Stimulated activated naive CD8-positive, alpha-beta T cell treated with anti-CD3 and anti-CD28 coated beads, Interleukin-15, Interleukin-2, amounts not matched to agents 100 U/mL and 50 U/mL, for 24 hours (primary cell): ENCODE measurements at places on chromosomes 13 and 19.

DNA sequence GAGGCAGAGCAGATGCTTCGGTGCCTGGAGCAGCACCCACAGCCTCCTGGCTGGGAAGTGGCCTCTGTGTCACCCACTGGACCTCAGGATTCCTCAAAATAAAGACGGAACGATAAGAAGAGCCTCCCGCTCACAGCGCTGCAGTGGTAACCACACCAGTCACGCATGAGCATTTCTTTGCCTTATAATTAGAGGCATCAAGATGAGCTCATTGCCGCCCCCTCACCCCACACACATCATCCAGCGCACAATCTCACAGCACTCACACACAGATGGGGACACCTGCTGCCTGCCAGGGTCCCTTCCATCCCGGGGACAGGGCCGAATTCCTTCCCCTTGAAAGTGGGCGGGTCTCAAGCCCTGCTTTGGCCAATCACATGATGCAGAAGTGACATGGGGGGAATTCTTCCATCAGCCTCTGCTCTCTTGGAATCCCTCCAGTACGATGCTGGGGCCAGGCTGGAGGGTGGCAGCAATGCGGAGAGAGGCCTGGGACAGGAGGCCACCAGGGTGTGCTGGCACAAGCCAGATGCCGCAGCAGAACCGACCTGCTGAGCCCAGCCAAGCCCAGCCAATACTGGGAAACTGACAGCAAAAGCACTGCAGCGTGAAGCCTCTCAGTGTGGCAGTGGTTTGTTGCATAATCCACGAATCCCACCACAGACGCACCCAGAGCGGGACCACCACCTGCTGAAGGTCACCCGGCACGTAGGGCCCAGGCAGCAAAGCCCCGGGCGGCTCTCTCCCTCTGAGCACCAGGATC, 16.0 kb downstream of the PIP5K1C start:
- no peak for DNase-seq

DNA sequence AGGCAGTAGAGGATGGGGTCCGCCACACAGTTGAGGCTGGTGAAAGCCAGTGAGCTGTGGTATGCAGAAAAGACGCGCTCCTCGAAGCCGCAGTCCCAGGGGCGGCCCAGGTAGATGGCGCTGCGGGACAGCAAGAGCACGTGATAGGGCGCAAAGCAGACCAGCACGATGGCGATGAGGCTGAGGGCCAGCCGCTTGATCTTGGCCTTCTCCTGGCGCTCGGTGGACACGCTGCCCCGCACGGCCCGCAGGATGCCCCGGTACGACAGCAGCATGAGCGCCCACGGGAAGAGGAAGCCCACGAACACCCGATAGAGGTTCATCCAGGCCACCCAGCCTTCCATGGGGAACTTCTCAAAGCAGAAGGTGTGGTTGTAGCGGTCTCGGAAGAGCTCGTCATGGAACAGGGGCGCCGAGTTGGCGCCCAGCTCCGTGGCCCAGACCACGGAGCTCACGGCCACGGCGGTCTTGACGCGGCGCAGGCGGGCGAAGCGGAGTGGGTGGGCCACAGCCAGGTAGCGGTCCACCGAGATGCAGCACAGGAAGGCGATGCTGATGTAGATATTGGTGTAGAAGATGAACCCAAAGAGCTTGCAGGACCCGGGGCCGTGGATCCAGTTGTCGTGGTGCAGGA, 6.5 kb upstream of the OPA3 start:
- DNase-seq = peak; percentile 66

DNA sequence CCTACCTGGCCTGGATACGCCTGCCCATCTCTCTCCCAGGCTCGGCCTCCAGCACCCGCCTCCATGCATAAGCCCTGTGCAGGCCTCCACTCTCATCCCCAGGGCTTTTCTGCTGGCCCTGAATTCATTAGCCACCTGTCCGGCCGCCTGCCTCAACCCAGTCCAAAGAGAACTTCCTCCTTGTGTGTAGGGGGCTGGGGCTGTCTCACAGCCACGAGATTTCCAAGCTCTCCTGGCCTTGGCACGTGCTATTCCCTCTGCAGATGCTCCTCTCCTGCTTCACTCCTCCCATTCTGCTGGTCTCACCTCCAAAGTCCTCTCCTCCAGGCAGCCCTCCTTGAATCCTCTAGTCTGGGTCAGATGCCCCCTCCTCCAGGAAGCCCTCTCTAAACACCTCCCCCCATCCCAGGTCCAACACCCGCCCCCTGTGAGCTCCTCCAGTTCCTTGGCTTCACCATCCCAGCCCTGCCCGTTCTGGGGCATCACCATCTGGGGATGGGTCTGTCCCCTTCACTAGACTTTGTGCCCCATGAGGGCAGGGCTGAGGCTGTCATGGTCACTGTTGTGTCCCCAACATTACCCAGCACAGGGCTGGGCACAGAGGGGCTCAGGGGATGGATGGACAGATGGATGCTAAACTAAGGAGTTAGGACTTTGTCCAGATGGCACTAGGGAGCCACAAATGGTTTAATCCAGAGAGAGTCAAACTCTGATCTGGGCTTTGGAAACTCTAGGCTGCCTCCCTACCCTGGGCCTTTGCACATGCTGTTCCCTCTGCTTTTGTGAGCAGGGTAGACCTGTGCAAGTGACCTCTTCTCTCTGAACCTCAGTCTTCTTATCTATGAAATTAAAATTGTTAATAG, 14.8 kb downstream of the MEIS3 start:
- DNase-seq = no peak

GRCh38 chr13:97076898-97077297, 82.6 kb upstream of the OXGR1 start:
- DNase-seq = no peak

DNA sequence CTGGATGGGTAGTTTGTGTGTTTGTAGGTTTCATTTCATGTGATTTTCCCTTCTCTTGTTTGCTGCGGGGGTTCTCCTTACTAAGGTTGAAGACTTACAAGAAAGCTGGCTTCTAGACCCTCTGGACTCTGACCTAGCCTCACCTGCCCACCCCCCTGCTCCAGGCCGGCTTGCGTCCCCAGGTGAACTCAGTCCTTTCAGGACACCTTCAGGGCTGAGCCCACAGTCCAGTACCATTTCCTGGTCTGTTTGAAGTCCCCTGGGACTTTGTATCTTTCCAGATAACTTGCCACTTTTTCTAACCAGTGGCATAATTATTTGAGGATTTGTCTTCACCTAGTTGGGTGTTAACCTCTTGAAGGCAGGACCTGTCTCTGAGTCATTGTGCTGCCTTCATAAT, 51.3 kb upstream of the MCF2L start:
- no peak for DNase-seq

DNA sequence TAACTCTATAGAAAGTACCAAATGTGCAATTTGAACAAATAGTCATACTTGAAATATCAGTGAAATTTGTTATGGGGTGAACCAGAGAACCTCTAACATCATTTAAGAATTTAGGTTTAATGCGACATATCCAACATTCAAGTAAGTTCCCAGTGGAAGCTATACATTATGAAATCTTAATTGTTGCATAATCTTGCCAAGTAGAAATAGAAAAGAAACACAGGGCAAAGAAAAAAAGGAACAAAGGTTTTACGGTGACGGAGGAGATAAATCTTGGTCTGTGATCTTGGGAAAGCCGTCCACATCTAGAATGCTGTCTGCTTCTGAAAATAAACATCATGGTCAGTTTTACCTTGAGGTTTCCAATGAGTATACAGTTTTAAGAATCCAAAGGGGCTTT, 445.7 kb downstream of the RFC3 start:
- no peak for DNase-seq

GRCh38 chr19:16252459-16253205, 54.9 kb downstream of the AP1M1 start:
- DNase-seq = no peak

GRCh38 chr13:62043600-62043999, 628.0 kb upstream of the PCDH20 start:
- DNase-seq = no peak

DNA sequence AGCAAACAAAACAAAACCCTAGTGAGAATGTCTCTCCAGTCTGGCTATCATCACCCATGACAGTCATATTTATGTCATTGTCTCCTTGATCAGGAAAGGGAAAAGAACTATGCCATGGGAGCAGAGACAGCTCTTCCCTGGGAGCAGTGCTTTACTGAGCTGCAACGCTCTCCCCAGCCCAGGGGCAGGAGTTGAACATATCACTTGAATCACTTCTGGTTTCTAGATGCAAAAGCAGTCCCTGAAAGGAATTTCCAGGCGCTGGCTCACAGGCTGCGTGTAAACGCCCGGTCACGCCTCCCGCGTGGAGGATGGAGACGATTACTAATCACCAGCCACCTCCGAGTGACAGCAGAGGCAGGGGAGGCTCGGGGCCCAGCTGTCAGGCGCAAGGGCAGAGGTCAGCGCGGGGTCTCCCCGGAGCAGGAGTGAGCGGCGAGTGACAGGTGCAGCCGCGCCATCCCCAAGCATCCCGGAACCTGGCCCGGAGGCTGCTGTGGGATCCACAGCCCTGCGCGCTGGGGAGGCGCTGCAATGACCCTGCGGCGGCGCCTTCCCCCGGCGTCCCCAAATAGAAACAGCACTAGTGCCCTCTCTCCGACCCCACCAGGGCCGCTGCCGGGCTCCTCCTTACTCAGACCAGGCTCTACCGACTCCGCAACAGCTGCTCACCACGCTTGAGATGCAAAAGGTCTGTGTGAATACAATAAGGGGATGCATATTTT, 23.5 kb upstream of the DCLK1 start:
- DNase-seq = no peak

DNA sequence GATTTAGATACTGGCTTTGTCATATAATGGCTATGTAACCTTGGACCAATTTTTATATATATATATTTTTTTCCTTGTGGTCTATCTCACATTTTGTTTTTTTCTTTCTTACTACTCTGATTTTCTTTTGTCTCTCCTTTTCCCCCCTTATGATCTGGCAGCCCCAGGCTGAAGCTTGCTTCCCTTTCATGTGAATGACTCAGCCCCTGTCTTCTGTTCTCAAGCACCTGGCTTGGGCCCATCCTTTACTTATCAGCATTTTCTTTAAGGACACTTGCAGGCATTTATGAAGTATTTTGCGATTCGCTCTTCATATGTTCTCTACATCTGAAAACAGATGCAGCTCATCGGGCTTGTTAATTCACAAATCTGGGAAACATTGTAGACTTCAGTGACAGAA, 163.6 kb downstream of the SPRY2 start:
- DNase-seq = no peak

GRCh38 chr19:42051166-42052115, 18.6 kb downstream of the GRIK5 start:
- peak; percentile 32 for DNase-seq

- no peak for DNase-seq
Measured at GRCh38 chr13:35342440-35342839, 134.0 kb downstream of the MAB21L1 start.

- no peak for DNase-seq
Measured at GRCh38 chr13:42377640-42378382, 105.9 kb downstream of the AKAP11 start.

GRCh38 chr19:14519860-14520407, 1.7 kb upstream of the DNAJB1 start:
- no peak for DNase-seq

DNA sequence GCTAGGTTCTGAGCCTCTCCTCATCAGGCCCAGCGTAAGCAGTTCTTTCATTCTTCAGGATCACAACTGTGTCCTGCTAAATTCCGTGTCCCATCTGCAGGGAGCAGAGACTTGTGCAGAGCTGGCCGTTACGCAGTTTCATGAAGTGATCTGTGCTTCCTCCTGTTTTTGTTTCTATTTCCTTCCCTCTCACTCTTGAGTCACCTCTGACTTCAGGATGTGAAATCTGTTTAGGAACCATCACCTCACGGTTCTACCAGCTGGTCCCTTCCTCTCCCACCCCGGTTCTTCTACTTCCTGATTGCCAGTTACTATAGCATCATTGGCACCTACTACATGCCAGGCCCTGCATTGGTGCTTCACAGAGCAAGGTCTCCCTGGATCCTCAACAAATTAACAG, 8.5 kb downstream of the MAU2 start:
- no peak for DNase-seq

DNA sequence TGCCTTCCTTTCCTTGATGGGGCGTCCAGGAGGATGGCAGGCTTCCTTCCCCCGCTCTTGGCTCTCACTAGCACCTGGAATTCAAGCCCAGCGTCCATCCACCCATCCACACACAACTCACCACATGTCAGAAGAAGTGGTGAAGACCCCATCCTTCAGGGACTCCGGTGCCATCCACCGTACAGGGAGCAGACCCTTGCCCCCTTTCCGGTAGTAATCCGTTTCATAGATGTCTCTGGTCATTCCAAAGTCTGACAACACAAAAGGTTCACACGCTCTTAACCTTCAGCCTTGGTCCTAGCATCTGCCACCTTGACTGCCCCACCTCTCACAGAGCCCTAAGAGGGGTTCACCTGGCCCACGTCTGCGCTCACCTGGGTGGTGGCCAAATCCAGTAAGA, 51.0 kb downstream of the ZNF557 start:
- DNase-seq = no peak

DNA sequence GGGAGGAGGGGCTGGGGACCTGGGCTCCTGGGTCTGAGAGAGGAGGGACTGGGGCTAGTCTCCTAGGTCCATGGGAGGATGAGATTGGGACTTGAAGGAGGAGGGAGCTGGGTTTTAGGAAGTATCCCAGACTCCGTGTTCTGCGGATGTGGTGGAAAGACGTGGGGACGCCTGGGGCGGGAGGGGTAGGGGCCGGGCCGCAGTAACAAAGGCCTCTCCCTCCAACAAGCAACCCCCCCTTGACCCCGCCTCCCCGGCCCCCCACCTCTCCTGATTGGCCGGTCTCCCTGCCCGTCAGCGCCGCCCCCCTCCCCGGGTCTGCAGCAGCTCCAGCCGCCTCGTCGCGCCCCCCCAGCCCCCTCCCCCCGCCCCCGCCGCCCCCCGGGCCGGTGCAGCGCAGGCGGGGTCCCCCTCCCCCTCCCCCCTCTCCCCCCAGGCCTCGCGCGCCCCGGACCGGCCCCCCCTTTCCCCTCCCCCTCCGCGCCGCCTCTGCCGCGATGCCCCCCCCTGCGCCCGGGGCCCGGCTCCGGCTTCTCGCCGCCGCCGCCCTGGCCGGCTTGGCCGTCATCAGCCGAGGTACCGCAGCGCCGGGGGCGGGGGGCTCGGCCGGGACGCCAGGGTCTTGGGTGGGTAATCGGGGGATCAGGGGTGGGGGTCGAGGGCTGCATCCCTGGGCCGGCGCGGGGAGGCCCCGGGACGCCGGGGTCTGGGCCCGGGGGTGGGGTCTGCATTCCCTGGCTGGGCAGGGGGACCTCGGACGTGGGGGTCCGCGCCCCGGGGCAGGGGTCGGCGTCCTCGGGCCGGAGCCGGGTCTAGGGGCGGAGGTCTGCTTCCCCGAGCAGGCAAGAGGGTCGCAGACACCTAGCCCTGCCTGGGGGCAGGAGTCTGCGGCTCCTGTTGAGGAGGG, at the start of gene IGLON5:
Gene IGLON5, plus strand, starts transcription at position 294 of the 907 bp plus-strand sequence. Its CDS starts 204 bp downstream, at position 498.
- DNase-seq = no peak

- no peak for DNase-seq
Measured at GRCh38 chr13:23349161-23349897, 84.2 kb downstream of the SACS start.

GRCh38 chr19:3580156-3580934, 4.9 kb upstream of the GIPC3 start:
- DNase-seq = no peak

GRCh38 chr13:45410001-45410400, 8.2 kb downstream of the SLC25A30 start:
- no peak for DNase-seq
